ENCODE measurements at places on chromosomes 3 and 15. TPM values are rescaled to one million over a fixed set of nuclear protein-coding genes. Genes with fewer than 3 reads are reported as not detected.

GRCh38 chr3:41095702-41096101 is 103.6 kb upstream of the CTNNB1 start:
- no peak overlapping the region for H3K4me3 ChIP-seq
- no peaks in the 10 kb centered on the region for H3K4me1 ChIP-seq
- no peaks in the 10 kb centered on the region for H3K36me3 ChIP-seq

DNA sequence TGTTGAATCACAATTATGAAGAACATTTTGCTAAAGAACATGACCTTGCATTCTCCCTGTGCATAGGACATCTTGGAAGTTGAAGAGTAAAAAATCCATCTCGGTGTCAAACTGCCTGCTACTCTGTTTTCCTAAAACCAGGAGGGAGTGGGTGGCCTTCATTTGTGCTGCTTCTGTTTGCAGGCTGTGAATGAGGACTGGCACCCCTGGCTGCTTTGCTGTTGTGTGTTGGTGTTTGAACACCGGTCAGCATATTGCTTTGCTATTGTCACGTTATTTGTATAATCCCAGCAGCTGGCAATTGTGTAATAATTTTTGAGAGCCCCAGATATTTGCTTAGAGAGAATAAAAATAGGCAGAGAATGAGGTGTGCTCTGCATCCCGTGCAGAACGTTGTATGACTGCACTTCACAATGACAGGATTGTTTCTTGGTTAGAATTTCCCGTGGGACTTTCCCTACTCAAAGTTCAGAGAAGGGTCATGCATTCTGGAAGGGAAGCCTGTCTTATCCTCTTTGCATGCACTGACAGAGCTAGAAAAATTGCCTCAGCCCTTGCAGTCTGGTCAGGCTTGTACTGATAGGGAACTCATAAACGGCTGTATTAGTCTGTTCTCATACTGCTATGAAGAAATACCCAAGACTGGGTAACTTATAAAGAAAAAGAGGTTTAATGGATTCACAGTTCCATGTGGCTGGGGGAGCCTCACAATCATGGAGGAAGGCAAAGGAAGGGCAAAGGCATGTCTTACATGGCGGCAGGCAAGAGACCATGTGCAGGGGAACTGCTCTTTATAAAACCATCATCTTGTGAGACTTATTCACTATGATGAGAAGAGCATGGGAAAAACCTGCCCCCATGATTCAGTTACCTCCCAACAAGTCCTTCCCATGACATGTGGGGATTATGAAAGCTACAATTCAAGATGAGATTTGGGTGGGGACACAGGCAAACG is 16.3 kb downstream of the SV2B start:
- no peaks in the 10 kb centered on the region for H3K36me3 ChIP-seq
- peak overlapping the region; percentile 30 for H3K27ac ChIP-seq
- H3K4me1 ChIP-seq: peaks cover 12% of the 10 kb centered on the region
- H3K4me3 ChIP-seq: no peak overlapping the region
- H3K27me3 ChIP-seq: no peaks in the 10 kb centered on the region

DNA sequence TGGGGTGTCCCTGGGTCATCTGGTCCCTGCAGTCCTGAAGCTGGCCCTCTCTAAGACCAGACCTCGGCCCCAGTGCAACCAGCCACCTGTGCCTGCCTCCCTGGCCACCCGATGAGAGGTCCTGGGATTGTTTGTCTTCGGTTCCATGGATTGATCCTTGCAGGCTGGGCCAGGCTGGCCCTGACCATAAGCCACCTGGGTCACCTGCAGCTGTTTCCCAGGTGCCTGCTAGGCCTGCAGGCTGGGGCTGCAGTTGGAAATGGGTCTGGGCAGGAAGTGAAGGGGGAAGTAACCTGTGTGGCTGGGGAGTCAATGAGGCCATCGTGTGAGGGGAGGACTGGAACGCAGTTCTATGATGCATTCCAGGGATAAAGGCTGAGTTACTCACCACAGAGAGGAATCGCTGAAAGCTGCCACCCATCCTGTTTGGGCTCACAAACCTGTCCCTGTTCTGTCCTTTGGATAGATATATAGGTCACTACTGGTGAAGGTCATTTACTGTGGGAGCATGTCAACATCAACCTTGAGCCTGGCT is 30.9 kb upstream of the VPS8 start:
- no peaks in the 10 kb centered on the region for H3K4me1 ChIP-seq
- no peak overlapping the region for H3K27ac ChIP-seq
- DNase-seq: no peak
- H3K27me3 ChIP-seq: no peaks in the 10 kb centered on the region

GRCh38 chr15:25679492-25679891 is 183.6 kb downstream of the ATP10A start:
- H3K27me3 ChIP-seq: no peaks in the 10 kb centered on the region
- H3K27ac ChIP-seq: no peak overlapping the region
- no peak overlapping the region for H3K4me3 ChIP-seq
- peaks cover 28% of the 10 kb centered on the region for H3K4me1 ChIP-seq

DNA sequence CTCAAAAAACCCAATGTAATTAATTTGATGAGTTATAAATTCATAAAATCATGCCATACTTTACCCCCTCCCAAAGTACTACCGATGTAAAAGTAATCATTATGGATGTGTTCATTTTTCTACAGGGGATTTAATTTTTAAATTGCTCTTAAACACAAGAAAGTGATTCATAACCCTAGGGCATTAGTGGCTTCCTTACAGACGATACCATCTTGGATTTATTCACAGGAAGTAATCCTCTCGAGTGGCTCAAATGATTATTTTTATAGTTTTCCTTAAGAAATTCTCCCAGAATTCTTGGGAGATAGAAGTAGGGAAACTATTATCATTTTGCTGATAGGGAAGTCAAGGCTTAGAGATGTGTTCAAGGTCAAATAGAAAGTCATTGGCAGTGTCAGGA is 80.9 kb downstream of the PEX5L start:
- no peaks in the 10 kb centered on the region for H3K36me3 ChIP-seq
- no peaks in the 10 kb centered on the region for H3K4me1 ChIP-seq
- no peak overlapping the region for H3K4me3 ChIP-seq
- H3K27me3 ChIP-seq: peaks cover 9% of the 10 kb centered on the region

DNA sequence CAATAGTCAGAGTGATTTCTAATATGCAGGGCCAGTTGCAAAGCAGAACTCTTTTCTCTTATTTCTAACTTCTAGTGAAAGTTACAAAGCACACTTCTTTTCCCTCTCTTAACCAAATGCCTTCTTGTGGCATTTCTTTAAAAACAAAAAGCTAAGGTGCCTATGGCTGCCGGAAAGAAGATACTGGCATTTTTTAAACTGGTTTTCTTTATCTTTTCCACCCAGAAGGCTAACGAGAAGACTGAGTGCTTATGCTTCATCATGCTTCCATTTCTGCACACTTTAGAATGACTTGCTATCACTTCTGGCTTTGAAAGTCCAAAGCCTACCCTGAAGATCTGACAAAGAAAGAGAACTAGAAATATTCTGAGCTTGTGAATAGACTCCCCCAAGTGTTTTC is 141.3 kb downstream of the P2RY1 start:
- H3K4me3 ChIP-seq: no peak overlapping the region
- H3K27ac ChIP-seq: no peak overlapping the region
- H3K4me1 ChIP-seq: no peaks in the 10 kb centered on the region
- H3K36me3 ChIP-seq: no peaks in the 10 kb centered on the region
- no peak for DNase-seq

The CCR5 gene
- 0.08 TPM for polyA plus RNA-seq

DNA sequence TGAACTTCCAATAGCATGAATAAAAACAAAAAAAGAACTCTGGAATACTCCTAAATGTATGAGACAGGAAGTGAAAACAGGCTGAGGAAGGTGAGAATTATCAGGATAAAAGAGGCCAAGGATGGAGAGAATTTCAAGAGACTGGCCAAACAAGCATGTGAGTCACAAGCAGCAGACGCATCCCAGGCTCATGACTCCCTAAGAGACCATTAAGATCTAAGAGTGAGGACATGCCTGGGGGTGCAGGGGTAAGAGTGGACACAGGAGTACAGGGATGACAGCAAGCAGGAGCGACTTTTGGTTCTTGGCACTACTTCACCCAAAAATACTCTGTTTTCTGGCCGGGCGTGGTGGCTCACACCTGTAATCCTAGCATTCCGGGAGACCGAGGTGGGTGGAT is 7.1 kb downstream of the SCAMP2 start:
- H3K4me1 ChIP-seq: peaks cover 58% of the 10 kb centered on the region
- no peaks in the 10 kb centered on the region for H3K27me3 ChIP-seq
- H3K4me3 ChIP-seq: no peak overlapping the region
- H3K27ac ChIP-seq: peak overlapping the region; percentile 25
